ENCODE measurements at places on chromosomes 13 and 19.
A peak's percentile ranks its signal among the peaks of the same experiment; 100 is the strongest.

DNA sequence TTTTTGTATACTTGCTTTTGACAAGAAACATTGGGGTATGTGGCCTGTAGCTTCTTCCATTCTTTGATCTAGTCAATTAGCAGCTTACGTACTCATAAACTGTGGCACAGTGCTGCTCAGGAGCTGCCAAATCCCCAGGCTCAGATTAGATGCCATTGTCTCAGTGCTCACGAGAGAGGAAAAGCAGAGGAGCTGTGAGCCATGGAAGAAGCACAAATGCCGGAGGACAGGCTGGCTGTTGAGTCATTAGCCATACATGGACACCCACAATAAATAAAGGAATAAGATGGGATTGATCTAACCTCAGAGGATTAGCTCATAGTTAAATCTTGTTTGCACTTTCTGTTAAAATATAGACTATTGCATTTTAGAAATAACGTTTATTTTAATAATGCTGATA is 121.7 kb downstream of the POSTN start:
- DNase-seq: peak; percentile 72

- no peak for DNase-seq
These were observed 69.2 kb downstream of the CEBPG start for GRCh38 chr19:33442706-33443105.

DNA sequence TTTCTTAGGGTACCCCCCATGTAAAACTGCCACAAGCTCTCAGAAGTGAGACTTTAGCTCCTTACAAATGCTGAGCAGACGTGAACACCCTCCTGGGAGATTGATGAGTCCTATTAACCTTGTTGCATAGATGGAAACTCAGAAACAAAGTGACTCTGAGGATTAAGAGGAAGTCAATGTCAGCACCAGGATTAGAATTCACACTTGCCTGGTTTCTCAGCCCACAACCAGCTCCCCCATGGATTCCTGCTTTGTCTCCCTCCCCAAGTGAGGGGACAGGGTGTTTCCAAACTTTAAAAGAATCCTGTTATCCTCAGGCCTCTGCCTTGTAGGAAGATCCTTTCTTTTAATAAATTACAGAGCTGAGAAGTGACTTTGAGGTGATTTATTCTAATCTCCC is 324.4 kb downstream of the NDFIP2 start:
- DNase-seq: no peak

DNA sequence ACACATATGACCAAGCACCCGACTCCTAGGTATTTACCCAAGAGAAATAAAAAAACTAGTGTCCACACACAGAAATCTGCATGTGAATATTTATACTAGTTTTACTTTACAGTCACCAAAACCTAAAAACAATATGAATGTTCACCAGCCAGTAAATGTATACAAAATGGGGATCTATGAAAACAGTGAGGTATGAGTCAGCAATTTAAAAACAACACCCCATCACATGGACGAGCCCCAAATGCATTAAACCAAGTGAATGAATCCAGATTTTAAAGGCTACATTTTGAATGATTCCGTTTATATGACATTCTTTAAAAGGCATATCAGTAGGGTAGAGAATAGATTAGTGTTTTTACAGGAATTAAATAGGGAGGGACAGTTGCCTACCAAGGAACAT is 22.1 kb downstream of the SIGLEC7 start:
- DNase-seq: no peak

GRCh38 chr13:35499676-35500075 is 23.2 kb upstream of the MAB21L1 start:
- DNase-seq: no peak

- DNase-seq: no peak
These were observed 15.6 kb upstream of the HSH2D start for GRCh38 chr19:16127776-16128371.

DNA sequence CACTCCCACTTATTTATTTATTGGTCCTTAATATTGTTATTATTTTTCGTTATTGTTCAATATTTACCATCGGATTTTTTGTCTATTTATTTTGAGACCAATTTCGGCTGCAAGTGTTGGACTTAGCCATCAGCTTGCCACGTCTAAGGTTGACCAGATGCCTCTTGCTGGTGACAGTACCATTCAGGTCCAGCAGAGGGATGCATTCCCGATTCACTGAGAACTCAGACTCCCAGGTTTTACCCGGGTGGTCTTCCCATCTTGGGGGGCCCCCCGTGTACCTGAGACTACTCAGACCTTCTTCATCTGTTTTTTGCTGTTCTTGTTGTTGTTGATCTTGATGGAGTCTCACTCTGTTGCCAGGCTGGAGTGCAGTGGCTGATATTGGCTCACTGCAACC is 1435.2 kb downstream of the UQCRFS1 start:
- no peak for DNase-seq

GRCh38 chr13:69389899-69390298 is 717.7 kb upstream of the ATXN8OS start:
- peak; percentile 91 for DNase-seq

DNA sequence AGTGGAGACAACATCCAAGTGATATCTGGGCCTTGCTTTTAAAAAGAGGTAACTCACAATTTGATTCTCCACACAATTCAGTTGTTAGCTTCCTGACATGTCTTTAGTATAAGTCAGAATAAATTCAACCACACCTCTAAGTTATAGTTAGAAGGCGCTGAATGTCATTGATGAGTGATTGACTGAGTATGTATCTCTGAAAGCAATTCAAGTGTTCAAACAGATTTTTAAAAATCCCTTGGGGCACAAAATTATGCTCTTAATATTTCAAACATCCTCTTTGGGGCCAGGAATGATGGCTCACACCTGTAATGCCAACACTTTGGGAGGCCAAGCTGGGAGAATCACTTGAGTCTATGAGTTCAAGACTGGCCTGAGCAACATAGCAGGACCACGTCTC is 137.0 kb upstream of the PRR20A start:
- no peak for DNase-seq

DNA sequence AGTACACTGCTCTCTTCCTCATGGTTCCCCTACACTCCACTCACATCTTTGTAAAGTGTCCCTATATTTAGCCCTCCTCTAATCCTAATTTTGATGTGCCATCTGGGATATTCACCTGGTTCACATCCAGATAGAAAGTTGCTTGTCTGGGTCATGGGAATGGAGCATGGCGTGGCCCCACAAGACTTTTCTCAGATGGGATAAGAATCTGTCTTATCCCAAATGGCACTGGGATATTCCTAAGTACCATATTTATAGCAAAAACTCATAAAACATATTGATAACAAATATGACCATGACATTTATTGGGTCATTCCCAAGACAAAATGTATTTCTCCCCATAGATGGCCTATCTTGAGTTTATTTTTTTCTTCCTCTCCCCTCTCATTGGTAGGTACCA is 49.5 kb upstream of the POMP start:
- DNase-seq: no peak

DNA sequence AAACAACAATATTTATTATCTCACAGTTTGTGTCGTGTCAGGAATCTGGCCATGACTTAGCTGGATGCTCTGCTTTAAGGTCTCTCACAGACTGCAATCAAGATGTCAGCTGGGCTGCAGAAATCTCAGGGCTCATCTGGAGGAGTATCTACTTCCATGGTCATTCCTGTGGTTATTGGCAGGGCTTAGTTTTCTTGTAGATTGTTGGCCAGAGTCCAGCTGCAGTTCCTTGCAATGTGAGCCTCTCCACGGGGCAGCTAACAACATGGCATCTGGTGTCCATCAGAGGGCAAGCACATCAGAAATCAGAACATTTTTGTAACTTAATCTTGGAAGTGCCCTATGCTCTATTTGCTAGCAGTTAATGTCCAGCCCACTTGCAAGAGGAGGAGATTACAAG is 45.7 kb upstream of the TDRD3 start:
- DNase-seq: peak; percentile 91

GRCh38 chr13:75364131-75364713 is 117.7 kb downstream of the TBC1D4 start:
- DNase-seq: no peak

GRCh38 chr13:25112695-25113255 is 16.8 kb downstream of the PABPC3 start:
- no peak for DNase-seq

GRCh38 chr13:33264620-33264978 is 21.0 kb downstream of the STARD13 start:
- no peak for DNase-seq

DNA sequence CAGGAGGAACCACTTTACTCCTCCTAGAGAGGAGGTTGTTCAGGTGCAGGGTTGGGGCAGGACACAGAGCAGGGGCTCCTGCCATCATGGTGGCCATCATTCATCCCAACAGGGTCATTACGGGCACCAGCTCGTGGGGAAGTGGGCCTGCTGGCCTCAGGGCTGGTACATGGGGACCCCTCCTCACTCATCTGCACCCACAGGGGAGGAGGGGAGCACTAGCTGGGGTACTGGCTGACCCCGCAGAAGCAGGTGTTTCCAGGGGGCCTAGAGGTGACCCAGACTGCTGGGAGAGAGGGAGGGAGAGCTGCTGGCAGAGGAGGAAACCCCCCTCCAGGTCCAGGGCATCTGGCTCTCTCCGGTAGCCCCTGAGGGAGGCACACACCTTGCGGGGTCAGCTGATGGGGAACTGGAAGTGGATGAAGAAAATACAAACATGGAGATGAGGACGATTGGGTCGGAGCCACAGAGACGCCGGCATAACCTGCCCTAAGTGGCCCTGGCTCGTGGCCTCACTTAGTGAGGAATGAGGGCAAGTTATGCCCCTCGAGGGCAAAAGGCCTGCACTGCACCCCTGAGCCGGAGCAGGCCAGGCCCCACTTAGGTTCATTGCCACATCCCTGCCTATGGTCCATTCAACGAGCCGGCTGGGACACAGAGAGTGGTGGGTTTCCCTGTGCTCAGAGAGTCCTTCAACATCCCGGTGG is 76.2 kb downstream of the SOX1 start:
- no peak for DNase-seq

- DNase-seq: no peak
These were observed 62.1 kb upstream of the FREM2 start for GRCh38 chr13:38624822-38625221.

- peak; percentile 7 for DNase-seq
These were observed 2.5 kb upstream of the GARIN5A start for GRCh38 chr19:50478901-50479715.

DNA sequence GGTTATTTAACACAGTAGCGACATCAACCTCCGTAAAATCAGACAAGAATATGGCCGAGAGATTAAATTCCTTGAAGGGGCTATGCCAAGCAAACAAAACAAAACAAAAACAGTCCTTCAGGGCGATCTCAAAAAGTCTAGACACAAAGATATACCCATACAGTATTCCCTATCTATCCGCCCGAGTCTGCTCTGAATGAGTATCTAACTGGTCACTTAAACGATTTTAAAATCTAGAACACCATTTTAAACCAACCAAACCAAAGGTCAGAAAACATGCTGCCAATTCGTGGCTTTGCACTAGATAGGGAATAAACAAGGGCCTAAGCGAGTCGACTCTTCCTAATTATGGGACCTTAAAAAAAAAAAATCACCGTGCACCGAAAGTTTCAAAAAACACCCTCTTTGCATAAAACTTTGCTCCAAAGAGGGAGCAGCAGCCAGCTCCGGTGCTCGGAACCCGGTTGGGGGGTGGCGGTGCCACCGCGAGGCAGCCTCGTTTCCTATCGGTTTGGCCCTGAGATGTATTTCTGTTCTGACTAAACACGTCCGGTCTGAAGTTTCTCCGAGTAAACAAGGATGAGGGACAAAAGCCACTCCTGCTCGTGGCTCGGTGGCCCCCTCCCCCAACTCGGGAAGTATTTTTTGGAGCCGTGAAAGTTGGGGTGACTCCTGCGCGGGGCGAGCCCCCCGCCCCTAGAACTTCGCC is 1.8 kb downstream of the HMGB1 start:
- DNase-seq: peak; percentile 65

DNA sequence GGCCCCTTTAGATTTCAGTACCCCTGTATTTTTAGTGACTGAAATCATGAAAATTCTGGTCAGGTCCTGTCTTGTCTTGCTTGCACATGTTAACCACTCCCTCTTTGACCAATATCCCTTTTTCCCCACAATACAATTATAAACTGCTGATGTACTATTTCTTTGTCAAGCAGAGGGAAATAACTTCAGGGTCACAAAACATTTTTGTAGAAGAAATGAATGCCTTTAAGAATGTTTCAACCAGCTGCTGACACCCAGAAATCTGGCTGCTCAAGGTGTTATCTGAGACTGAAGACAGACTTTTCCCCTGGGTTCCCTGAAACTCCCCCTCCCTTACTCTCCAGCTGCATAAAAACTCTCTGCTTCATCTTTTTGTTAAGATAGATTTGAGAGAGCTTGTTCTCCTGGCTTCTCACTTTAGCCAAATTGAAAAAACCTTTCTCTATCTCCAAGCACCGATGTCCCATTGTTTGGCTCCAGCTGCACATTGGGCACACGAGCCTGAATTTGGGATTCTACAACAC is 18.4 kb upstream of the ACOD1 start:
- DNase-seq: no peak

DNA sequence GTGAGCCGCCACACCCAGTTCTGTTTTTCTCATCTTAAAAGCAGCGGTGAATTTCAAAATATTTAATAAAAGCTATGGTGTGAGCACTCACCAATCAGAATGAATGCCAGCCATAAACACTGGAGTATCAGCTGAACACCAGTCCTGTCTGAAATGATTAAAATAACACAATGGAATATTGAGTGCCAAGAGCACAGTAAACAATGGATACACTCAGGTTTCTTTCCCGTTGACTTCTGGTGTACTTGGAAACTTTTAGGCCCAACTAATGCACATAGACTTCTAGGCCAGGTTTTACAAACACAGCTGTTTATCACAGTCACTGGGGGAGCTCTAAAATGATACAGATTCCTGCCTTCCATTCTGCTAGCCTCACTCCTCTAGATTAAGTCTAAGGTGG is 68.3 kb downstream of the SLC6A16 start:
- no peak for DNase-seq

All from fibroblast of skin of right quadriceps (primary cell).